Stimulated activated CD4-positive, alpha-beta T cell treated with anti-CD3 and anti-CD28 coated beads, Interleukin-1b, Interleukin-23, amount 100 ng/mL, for 4 hours (primary cell): ENCODE measurements at places on chromosomes 5 and 9.

- no peak for DNase-seq
Observed at GRCh38 chr5:54534191-54535004, 16.8 kb downstream of the SNX18 start.

DNA sequence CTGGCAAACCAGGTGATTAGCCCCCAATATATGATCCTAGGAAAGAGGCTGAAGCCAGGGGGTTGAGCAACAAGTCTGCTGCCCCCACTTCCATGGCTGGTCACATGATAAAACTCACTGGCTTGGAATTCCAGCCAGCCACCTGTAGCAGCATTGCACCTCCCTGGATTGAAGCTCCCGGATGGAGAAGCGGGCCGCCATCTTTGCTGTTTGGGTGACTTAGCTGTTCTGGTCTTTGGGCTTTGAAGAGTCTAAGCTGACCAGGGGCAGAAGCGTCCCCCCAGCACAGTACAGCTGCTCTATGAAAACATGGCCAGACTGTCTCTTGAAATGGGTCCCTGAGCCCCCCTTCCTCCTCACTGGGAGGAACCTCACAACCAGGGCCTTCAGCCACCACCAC lies 610.2 kb downstream of the ANXA1 start:
- DNase-seq: no peak

- no peak for DNase-seq
Observed at GRCh38 chr9:18566121-18566520, 92.2 kb downstream of the ADAMTSL1 start.

GRCh38 chr5:96434201-96434645 lies 1.2 kb upstream of the PCSK1 start:
- peak; percentile 4 for DNase-seq

DNA sequence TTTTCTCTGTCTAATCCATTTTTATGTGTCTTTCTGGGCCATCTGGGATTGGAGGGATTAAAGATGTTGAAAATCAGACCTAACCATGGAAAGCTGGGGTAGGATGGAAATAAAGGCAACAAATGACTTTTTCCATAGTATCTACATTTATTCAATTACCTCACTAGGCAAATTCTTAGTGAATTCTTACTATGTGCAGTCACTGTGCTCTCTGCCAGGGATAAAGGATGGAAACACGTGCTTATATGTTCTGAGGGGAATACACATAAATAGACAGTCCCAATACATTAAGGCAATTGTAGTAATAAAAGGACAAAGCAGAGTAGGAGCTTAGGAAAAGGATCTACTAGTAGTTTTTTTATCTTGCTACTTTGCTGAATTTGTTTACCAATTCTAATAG lies 214.2 kb downstream of the PRR16 start:
- DNase-seq: no peak

GRCh38 chr5:173094012-173094661 lies 38.0 kb downstream of the CREBRF start:
- DNase-seq: no peak

DNA sequence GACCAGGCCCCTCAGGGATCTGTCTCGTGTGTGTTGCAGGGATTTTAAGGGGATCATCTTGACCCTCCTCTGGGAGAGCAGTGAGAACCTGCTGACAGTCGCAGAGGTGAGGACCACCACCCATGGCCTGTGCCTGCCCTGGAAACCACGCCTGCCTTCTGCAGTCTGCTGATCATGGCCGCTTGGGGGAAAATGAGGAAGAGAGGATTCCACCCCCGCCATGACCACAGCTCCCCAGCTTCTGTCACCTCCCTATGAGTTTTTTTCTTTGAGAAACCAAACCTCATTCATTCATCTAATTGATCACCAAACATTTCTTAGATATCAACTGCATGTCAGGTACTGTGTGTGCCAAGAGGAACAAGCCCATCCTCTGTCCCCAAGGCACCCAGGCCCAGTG lies 46.3 kb upstream of the TDRD7 start:
- DNase-seq: no peak

DNA sequence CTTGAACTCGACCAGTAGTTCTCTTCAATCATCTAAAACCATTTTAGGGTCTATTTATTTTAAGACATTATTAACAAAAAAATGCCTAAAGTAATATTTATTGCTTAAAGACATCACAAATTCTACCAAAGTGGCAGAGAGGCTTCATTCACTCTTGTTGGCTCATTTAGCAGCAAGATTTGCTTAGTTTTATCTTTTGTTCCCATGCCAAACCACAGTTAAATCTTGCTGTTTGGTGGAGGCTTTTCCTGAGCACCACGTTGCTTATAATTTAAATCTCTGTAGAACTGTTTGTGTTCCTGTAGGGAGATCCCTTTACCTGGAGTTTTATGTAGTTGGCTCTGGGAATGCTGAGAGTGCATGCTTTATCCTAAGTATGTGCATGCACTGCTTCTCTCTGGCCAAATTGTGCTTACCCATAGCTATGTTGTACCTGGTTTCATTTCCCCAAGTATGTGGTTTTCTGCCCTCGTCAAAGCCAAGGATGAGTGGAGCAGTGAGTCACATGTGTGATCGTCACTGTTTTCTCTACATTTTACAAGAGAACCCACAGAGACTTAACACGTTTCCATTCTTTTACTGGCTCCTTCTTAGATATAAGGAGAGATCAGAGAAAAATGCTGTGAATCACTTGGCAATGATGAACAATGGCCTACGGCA lies 42.1 kb upstream of the MAST4 start:
- no peak for DNase-seq

DNA sequence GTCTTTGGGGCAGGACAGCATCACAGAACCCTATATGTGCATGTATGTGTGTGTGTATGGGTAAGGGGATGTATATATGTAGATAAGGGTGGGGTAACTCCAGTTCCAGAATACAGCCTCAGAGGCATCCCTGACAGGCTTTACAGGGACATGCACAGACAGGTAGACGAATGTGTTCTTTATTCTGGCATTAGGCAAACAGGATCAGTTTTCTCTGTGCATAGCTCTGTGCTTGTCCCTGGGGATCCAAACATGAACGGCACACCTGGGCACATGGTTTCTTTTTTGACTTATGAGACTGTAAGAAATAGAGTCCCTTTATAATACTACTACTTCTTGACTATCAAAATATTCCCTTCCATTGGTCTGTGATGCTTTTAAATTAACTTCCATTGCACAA lies 120.6 kb downstream of the TRIO start:
- no peak for DNase-seq

GRCh38 chr9:131442351-131442750 lies 48.5 kb downstream of the PRRC2B start:
- DNase-seq: no peak

- no peak for DNase-seq
Observed at GRCh38 chr5:2167671-2168070, 284.9 kb upstream of the IRX4 start.

DNA sequence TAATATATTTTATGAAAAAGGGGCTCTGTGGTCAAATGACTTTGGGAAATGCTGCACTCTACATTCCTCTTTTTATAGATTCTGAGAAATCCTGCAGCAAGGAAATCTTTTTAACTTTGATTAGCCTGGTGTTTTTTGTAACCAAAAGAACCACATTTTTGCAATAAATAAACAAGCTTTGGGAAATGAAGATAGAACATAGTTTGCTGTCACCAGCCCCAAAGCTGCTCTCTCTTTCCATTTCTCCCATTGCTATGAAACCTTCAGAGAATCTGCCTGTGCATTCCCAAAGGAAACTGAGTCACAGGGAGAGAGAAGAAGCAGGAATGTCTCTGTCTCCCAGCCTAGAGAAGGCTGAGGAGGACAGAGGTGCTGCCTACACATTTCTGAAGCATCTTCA lies 59.0 kb downstream of the COL15A1 start:
- no peak for DNase-seq

- DNase-seq: no peak
Observed at GRCh38 chr5:42718591-42718990, 38.0 kb upstream of the CCDC152 start.

DNA sequence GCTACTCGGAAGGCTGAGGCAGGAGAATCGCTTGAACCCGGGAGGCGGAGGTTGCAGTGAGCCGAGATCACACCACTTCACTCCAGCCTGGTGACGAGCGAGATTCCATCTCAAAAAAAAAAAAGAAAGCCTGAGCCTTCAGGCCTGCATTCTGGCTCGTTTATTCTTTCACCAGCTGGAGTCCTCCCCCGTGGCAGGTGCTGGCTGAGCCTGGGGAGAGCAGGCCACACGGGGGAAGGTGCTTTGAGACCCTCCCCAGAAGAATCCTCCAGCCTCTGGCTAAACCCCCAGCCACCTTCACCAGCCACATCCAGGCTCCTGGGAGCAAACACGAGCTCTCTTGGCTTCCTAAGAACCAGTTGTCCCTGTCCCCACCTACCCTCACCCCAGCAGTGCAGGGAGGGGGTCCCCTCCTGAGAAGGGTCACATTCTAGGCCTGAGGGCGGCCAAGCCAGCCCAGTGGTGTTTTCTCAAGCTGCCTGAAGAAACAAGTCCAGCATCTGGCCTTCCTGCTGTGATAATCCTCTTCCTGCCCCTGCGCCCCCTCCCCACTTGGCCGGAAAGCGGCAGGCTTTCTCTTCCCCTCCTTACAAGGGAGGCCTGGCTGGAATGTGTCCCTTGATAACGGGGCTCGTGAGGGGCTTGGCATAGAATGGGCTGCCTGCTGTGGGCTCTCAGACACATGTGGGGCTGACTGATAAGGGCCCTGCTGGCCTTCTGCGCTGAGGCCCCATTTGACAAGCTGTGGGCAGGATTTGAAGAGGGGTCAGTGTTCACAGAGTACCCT lies 41.5 kb downstream of the PLPP7 start:
- DNase-seq: no peak
